ENCODE measurements at places on chromosomes 1 and 21.

DNA sequence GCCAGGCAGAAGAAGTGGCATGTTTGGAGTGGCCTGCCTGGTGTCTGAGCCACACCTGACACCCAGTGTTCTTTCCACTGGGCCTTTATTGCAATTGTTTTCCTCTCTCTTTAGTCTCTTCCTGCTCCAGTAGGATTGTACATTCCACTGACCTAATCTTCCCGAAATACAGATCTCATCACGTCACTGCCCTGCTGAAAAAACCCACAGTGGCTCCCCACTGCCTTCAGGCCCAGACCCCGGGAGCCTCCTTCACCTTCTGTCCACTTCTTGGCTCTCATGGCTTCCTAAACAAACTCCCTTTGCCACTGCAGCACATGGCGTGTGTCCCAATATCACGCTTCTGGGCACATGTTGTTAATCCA lies 25.3 kb upstream of the ATP5PO start:
- peaks cover 23% of the 10 kb centered on the region for H3K4me1 ChIP-seq
- H3K27ac ChIP-seq, result no peak overlapping the region
- H3K27me3 ChIP-seq, result no peaks in the 10 kb centered on the region
- no peak for DNase-seq

GRCh38 chr1:205709059-205709398 lies 28.7 kb upstream of the SLC45A3 start:
- no peak for DNase-seq
- H3K36me3 ChIP-seq, result no peaks in the 10 kb centered on the region
- H3K27me3 ChIP-seq, result no peaks in the 10 kb centered on the region
- no peak overlapping the region for H3K27ac ChIP-seq
- no peak overlapping the region for H3K4me3 ChIP-seq

GRCh38 chr21:42521805-42522204 lies 8.2 kb downstream of the SLC37A1 start:
- no peak for DNase-seq
- H3K36me3 ChIP-seq, result peaks cover 83% of the 10 kb centered on the region
- no peak overlapping the region for H3K27ac ChIP-seq
- no peak overlapping the region for H3K4me3 ChIP-seq
- H3K4me1 ChIP-seq, result peaks cover 14% of the 10 kb centered on the region

- DNase-seq, result no peak
- no peak overlapping the region for H3K4me3 ChIP-seq
- no peaks in the 10 kb centered on the region for H3K36me3 ChIP-seq
- H3K27me3 ChIP-seq, result no peaks in the 10 kb centered on the region
- no peak overlapping the region for H3K27ac ChIP-seq
- H3K4me1 ChIP-seq, result no peaks in the 10 kb centered on the region
These were observed 37.5 kb downstream of the ELAPOR1 start for GRCh38 chr1:109151146-109151990.

GRCh38 chr1:199629624-199630023 lies 397.9 kb upstream of the NR5A2 start:
- no peaks in the 10 kb centered on the region for H3K27me3 ChIP-seq
- no peaks in the 10 kb centered on the region for H3K4me1 ChIP-seq
- no peaks in the 10 kb centered on the region for H3K36me3 ChIP-seq
- no peak overlapping the region for H3K4me3 ChIP-seq
- no peak for DNase-seq

GRCh38 chr1:61842863-61843514 lies 100.7 kb downstream of the PATJ start:
- H3K27ac ChIP-seq, result no peak overlapping the region
- DNase-seq, result no peak
- H3K36me3 ChIP-seq, result no peaks in the 10 kb centered on the region
- no peaks in the 10 kb centered on the region for H3K27me3 ChIP-seq
- no peaks in the 10 kb centered on the region for H3K4me1 ChIP-seq

GRCh38 chr1:160795951-160796383 lies at the start of gene LY9:
Gene LY9 (plus strand): TSS chr1:160796174. CDS start chr1:160796188, 14 bp downstream.
- no peaks in the 10 kb centered on the region for H3K36me3 ChIP-seq
- H3K27me3 ChIP-seq, result no peaks in the 10 kb centered on the region
- peak within 1 kb of the TSS; percentile 34 for H3K27ac ChIP-seq
- DNase-seq, result peak; percentile 80
- H3K4me3 ChIP-seq, result no peak within 1 kb of the TSS
- peaks cover 18% of the 10 kb centered on the region for H3K4me1 ChIP-seq

DNA sequence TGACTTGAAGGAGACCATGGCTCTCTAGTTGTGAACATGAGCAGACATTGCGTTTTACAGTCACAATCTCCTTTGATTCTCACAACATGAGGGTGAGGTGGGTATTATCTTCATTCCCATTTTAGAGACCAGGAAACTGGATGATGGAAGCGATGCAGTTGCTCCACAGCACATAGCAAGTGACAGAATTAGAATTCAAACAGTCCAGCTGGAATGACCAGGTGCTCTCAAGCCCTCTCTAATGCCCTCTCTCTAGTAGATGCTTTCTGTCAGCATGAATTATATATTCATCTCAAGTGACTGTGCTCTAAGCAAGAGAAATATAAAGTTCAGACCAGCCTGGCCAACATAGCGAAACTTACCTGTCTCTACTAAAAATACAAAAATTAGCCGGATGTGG lies 9.8 kb upstream of the KIF1B start:
- H3K27ac ChIP-seq, result no peak overlapping the region
- H3K27me3 ChIP-seq, result no peaks in the 10 kb centered on the region
- DNase-seq, result no peak

DNA sequence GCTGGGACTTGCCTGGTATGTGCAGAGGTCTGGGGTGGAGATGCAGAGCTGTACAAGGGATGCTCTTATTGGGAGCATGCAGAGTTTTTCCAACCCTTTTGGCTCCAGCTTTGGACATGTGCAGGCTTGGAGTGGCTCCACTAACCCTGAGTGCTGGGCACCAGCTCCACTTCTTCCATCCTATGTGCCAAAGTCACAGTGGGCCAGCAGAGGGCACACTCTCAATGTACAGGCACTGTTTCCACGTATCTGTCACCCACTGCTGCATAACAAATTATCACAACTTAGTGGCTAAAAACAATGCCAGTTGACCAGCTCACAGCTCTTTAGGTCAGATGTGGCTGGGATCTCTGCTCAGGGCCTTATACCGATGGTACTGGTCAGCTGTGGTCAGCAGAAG lies 631.8 kb downstream of the AJAP1 start:
- no peaks in the 10 kb centered on the region for H3K4me1 ChIP-seq
- no peak overlapping the region for H3K4me3 ChIP-seq
- H3K36me3 ChIP-seq, result no peaks in the 10 kb centered on the region
- H3K27me3 ChIP-seq, result no peaks in the 10 kb centered on the region

GRCh38 chr21:41695513-41695912 lies 71.3 kb downstream of the RIPK4 start:
- DNase-seq, result no peak
- H3K4me1 ChIP-seq, result peaks cover 17% of the 10 kb centered on the region

- no peaks in the 10 kb centered on the region for H3K27me3 ChIP-seq
- no peaks in the 10 kb centered on the region for H3K36me3 ChIP-seq
- no peak overlapping the region for H3K4me3 ChIP-seq
- H3K4me1 ChIP-seq, result no peaks in the 10 kb centered on the region
- H3K27ac ChIP-seq, result no peak overlapping the region
- no peak for DNase-seq
These were observed 6.9 kb downstream of the WNT9A start for GRCh38 chr1:227940791-227941241.

DNA sequence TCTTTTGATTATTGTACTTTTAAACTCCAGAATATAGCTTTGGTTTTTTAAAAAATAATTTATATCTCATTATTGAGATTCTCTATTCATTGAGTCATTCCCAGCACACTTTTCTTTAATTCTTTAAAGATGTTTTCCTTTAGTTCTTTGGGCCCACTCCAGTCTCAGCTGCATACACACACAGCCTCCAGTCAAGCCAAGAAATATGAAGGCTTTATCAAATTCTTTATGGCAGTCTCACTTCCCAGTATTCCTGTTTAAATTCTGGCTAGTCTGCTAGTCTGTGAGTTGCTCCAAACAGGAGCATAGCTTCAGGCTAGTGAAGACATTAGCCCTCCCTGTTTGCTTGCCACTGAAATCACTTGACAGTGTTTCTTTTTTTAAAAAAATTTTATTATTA lies 61.2 kb downstream of the CRP start:
- H3K27me3 ChIP-seq, result no peaks in the 10 kb centered on the region
- H3K4me3 ChIP-seq, result no peak overlapping the region
- H3K4me1 ChIP-seq, result no peaks in the 10 kb centered on the region
- no peak overlapping the region for H3K27ac ChIP-seq

DNA sequence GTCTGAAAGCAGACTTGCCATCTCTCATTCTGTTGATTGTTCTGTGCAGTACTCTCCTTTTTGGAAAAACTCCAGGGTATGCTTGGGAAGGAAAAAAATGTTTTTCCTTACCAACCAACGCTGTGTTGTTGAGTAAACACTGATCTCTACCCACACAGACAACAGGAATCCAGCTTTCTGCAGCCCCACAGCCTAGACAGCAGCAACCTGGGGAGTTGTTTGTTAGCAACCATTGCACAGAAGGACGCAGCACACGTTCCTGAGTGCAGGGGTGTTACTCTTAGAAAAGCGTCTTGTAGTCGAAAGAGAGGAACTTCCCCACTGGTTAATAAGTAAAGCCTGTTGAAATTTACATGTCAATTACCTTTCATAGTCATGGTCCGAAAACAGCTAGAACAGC lies 56.6 kb downstream of the SMYD2 start:
- no peaks in the 10 kb centered on the region for H3K4me1 ChIP-seq
- H3K36me3 ChIP-seq, result peaks cover 26% of the 10 kb centered on the region
- no peak overlapping the region for H3K4me3 ChIP-seq
- DNase-seq, result no peak
- H3K27ac ChIP-seq, result no peak overlapping the region

DNA sequence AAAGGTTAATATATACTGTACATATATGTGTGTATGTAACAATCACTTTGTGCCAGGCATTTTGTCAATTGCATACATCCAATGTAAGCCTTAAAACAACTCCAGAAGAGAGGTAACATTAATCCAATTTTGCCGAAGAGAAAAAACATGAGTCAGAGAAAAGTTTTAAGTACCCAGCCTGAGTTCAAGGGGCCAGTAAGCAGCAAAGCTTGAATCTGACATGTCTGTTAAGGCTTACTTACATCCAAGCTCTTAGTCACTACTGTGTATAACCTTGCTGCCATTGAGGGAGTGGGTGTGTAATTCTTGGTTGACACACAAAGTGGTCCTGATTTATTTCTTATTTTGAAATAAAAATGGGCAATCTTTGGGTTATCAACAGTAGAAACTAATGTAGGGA lies 360.4 kb upstream of the LYPLAL1 start:
- H3K36me3 ChIP-seq, result no peaks in the 10 kb centered on the region
- H3K27ac ChIP-seq, result no peak overlapping the region
- H3K4me3 ChIP-seq, result no peak overlapping the region
- no peak for DNase-seq
- H3K27me3 ChIP-seq, result no peaks in the 10 kb centered on the region
- no peaks in the 10 kb centered on the region for H3K4me1 ChIP-seq

GRCh38 chr1:164660775-164661174 lies 101.8 kb downstream of the PBX1 start:
- DNase-seq, result no peak
- H3K4me1 ChIP-seq, result no peaks in the 10 kb centered on the region
- no peak overlapping the region for H3K4me3 ChIP-seq
- no peaks in the 10 kb centered on the region for H3K36me3 ChIP-seq
- H3K27ac ChIP-seq, result no peak overlapping the region

- peaks cover 36% of the 10 kb centered on the region for H3K4me1 ChIP-seq
- H3K4me3 ChIP-seq, result peak overlapping the region; percentile 53
- no peaks in the 10 kb centered on the region for H3K27me3 ChIP-seq
- H3K27ac ChIP-seq, result peak overlapping the region; percentile 77
These were observed 37.9 kb upstream of the EDEM3 start for GRCh38 chr1:184792450-184792969.

GRCh38 chr1:39896909-39897685 lies 4.6 kb downstream of the MYCL start:
- H3K4me3 ChIP-seq, result no peak overlapping the region
- peaks cover 89% of the 10 kb centered on the region for H3K4me1 ChIP-seq
- H3K27me3 ChIP-seq, result no peaks in the 10 kb centered on the region
- H3K27ac ChIP-seq, result no peak overlapping the region

All from CD14-positive monocyte (primary cell).